Activated B cell treated with CpG ODN at 0.5 μM for 24 hours (primary cell): ENCODE measurements at places on chromosomes 7 and 10. TPM values are rescaled to one million over a fixed set of nuclear protein-coding genes. Genes with fewer than 3 reads are reported as not detected.

DNA sequence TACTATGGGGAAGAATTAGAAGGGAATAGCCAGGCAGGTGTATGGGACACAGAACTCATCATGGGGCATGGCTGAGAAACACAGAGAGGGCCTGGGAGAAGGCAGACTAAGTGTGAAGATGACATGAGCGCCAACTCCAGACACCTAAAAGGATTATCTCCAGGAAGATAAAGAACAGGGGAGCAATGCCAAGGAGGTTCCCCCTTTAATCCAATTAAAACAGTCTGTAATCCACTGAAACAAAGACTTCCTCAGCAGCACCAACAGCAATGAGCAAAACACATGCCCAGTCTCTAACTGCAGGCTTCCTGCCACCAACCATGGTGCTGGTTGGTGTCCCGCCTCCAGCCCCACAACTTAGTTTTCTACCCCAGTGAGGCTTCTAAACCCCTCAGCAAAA lies 108.9 kb downstream of the GRID1 start:
- peaks cover 3% of the 10 kb centered on the region for H3K4me1 ChIP-seq
- no peaks in the 10 kb centered on the region for H3K36me3 ChIP-seq
- DNase-seq: no peak
- H3K4me3 ChIP-seq: no peak overlapping the region

DNA sequence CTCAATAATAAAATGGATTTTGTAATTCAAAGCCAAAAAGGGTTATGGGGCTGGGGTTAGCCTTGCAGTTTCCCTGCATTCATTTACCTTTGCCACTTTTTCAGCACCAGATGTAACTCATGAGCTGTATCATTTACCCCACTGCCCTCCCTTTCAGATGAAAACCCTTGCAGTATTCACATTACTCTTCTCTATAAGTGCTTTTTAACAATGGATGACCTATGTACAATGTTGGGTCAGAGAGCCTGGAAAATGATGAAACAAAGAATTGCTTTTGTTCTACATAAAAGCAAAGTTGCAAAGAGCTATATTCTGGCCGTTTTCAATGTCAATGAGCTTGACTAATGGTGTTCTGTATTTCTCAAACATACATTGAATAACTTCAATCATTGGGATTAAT lies 189.7 kb downstream of the TMEM26 start:
- H3K4me1 ChIP-seq: no peaks in the 10 kb centered on the region
- no peaks in the 10 kb centered on the region for H3K36me3 ChIP-seq
- peaks cover 27% of the 10 kb centered on the region for H3K27me3 ChIP-seq
- H3K4me3 ChIP-seq: no peak overlapping the region

DNA sequence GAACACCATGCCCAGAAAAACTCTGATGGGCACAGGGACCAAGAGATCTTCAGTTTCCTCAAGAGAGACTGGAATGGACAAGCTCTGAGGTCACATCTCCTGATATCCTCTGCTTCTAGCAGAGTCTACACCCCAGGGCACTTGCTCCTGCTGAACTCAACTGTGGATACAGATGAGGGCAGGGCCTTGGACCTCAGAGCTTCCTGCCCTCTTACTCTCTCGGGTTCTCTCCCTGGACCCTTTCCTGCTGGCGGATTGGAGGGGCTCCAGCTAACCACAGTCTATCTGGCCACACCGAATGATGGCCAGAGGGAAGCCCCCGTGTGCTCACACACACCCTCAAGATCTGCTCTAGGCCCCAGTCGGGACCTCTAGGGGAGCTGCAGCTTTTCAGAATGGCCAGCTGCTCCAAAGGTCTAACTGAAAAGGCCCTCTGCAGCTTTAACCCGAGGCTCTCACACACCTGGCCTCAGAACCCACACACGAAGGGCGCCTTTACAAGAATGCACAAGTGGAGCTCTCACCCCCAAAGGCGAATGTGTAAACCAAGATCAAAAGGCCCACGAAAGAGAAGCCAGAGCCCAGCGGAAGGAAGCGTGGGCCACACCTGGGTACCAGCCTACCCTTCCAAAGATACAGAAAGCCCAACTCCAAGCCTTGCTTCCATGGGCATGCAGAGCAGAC lies 65.5 kb downstream of the FAM53B start:
- no peaks in the 10 kb centered on the region for H3K27me3 ChIP-seq
- no peak for DNase-seq
- no peak overlapping the region for H3K4me3 ChIP-seq
- peak overlapping the region; percentile 62 for H3K27ac ChIP-seq
- peaks cover 84% of the 10 kb centered on the region for H3K36me3 ChIP-seq

- peak overlapping the region; percentile 42 for H3K4me3 ChIP-seq
- peaks cover 15% of the 10 kb centered on the region for H3K4me1 ChIP-seq
- H3K27me3 ChIP-seq: peaks cover 19% of the 10 kb centered on the region
- DNase-seq: no peak
Measured at GRCh38 chr10:113381981-113382509, 170.8 kb upstream of the HABP2 start.

DNA sequence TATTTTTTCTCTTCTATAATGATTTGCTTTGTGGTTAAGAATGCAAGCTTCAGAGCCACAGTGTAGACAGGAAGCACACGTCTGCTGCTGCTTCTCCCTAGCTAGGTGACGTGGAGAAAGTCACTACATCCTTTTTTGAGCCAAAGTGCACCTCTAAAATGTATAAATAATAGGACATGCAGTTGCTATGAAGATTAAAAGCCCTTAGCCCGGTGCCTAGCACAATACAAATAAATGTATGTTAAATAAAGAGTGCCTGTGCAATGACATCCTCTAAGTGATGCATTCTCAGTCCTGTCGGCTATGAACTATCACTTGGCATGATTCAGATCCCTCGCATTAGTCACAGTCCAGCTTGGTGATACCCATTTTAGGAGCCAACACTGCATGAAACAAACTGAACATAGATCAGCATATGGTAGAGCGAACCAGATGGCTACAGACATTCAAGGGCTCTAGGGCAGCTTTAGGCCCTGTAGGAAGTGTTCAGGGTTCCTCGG lies 4.8 kb upstream of the TRDMT1 start:
- peaks cover 29% of the 10 kb centered on the region for H3K4me1 ChIP-seq
- peaks cover 5% of the 10 kb centered on the region for H3K36me3 ChIP-seq
- peak overlapping the region; percentile 13 for H3K4me3 ChIP-seq
- DNase-seq: no peak

DNA sequence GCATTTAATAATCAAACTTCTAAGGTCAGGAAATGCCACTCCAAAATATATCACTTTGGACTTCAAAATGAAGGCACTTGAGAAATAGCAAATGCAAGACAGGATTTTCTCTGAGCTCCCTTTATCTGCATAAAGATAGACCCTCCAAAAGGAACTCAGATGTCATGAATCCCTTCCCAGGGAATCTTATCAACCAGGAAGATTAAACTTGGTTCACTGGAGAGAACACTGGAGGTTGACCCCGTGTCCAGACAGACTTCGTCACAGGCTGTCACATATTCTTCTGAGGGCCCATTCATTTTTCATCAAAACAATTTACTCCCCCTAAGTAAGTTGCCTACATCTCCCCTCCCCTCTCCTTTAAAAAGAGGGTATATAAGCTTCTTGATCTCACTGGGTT lies 21.2 kb downstream of the IFIT3 start:
- peaks cover 49% of the 10 kb centered on the region for H3K4me1 ChIP-seq
- H3K36me3 ChIP-seq: no peaks in the 10 kb centered on the region
- H3K27ac ChIP-seq: no peak overlapping the region

GRCh38 chr7:70215491-70215890 lies 617.2 kb downstream of the AUTS2 start:
- H3K4me1 ChIP-seq: peaks cover 4% of the 10 kb centered on the region
- no peaks in the 10 kb centered on the region for H3K27me3 ChIP-seq
- no peaks in the 10 kb centered on the region for H3K36me3 ChIP-seq
- no peak overlapping the region for H3K27ac ChIP-seq

DNA sequence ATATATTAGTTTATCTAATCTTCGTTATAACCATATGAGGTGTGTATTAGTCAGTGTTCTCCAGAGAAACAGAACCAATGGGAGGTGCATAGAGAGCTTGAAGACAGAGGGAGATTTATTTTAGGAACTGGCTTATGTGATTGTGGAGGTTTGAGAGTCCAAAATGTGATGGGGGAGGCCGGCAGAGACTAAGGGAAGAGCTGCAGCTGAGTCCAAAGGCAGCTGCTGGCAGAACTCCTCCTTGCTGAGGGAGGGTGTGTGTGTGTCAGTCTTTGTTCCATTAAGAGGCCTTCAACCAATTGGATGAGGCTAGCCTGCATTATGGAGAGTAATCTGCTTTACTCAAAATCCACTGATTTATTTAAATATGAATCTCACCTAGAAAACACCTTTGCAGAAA lies 165.1 kb downstream of the SH3PXD2A start:
- no peak overlapping the region for H3K4me3 ChIP-seq
- peaks cover 40% of the 10 kb centered on the region for H3K4me1 ChIP-seq
- no peak overlapping the region for H3K27ac ChIP-seq

The HOXA7 gene
- total RNA-seq: not detected in 2 replicates

The KLHDC10 gene
- total RNA-seq: 17.2 and 21.0 TPM in 2 replicates
